ENCODE measurements at places on chromosomes 16 and 17.

DNA sequence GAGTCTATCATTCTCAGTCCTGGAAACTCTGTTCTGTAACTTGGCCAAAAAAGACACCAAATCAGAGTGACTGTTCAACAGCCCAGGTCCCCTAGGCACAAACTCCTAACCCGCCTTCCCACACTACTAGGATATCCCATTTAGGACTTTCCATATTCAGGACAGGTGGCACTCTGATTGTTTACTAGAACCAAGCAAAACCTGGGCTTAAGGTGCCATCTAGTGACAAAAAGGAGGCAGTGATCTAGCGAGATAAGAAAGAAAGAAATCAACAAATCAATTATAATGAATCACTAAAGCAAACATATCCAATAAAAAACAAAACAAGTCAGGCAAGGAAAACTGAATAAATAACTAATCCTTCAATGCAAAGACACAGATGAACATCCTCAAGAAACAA is 203.9 kb downstream of the CEP112 start:
- DNase-seq = no peak

GRCh38 chr16:57590654-57591085 is 37.8 kb upstream of the ADGRG1 start:
- DNase-seq = no peak

- DNase-seq = no peak
These were observed 76.3 kb downstream of the USP31 start for GRCh38 chr16:23072769-23073549.

DNA sequence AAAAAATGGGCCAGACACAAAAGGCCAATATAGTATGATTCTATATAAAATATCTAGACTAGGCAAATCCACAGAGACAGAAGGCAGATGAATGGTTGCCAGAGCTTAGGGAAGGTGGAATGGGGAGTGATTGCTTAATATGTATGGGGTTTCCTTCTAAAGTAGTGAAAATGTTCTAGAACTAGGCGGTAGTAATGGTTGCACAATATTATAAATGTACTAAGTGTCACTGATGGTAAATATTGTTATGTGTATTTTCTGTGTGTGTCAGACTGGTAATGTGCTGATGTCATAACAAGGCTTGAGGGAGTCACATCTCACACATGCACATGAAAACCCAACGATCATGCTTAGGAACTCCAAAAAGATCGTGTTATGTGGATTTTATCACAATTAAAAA is 106.9 kb upstream of the SIAH1 start:
- DNase-seq = no peak

DNA sequence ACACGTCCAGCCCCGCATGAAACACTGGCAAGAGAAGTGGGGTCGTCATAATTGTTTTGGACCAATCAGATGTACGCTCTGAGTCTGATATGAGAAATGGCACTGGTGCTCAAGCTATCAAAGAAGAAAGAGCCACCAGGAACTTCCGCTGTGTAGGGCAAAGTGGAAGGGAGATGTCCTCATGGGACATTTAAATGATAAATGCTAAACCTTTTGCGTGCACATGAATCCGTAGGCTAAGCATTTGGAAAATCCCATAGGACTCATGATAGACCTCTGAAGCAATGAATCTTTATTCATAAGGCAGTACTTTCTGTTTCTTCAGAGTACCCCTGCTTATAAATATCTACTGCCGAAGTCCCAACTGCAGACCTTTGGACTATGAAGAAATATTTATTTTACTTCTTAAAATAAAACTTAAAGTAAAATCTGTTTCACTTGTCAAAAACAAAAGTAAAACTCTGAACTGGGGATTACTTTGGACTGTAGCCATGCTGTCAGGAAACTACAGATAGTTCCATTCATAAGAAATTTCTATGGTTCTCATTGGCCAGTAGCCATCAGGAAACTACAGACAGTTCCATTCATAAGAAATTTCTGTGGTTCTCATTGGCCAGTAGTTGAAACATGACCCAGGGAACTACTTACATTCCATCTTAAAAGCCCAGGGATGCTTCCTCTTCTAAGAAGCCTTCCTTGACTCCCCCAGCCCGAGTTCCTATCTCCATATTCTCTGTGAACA is 335.1 kb downstream of the HS3ST4 start:
- DNase-seq = no peak

DNA sequence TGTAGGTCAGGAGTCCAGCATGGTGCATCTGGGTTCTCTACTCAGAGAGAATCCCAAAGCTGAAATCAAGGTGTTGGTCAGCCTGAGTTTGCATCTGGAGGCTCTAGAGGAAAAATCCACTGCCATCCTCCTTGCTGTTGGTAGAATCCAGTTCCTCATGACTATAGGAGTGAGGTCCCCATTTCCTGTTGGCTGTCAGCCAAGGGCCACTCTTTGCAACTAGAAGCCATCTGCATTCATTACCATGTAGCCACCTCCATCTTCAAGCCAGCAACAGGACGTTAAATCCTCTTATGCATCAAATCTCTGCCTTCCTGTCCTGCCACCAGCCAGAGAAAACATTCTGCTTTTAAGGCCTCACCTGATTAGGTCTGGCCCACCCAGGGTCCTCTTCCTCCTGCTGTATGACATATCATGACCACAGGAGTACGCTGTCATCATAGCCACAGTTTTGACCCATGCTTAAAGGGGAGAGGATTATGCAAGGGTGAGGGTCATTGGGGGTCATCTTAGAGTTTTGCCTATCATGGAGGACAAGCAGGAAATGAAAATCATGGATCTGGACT is 40.5 kb downstream of the DNAH9 start:
- DNase-seq = no peak

DNA sequence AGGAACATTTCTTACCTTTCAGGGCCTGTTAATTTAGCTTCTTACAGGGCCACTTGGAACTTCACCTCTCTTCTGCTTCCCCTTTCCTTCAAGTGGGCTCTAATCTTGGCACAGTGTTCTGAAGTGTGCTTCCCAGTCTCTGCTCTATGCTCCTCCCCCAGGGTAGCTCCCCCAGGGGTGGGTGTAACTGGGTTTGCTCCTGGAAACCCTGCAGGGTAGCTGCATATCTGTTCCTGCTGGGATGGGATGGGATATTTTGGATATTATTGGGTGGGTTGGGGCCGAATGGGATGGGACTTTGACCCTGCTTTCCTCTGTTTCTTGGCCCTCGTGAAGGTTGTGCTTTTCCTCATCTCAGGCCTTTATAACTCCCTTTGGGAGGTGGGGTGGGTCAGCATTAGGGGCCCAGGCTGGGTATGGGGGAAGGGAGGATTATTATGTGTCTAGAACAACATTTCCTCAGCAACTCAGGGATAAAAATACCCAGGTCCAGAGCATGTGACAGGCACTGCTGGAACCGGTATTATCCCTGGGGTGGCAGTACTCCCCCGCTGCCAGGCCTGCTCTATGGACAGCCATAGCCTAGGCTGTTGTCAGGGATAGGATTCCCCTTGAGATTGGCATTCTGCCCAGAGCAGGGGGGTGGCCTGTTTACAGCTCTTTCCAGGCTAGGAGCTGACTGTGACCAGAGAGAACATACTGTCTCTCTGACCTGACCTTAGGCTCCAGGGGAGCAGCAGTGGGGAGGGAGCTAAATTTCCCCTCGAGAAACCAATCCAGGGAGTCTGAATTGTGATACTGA is 5.0 kb downstream of the NFE2L1 start:
- no peak for DNase-seq

GRCh38 chr17:37146086-37147064 is 197.6 kb downstream of the AATF start:
- no peak for DNase-seq

GRCh38 chr17:53463363-53463762 is 359.4 kb upstream of the KIF2B start:
- no peak for DNase-seq

GRCh38 chr17:41308918-41309359 is at the start of gene KRTAP16-1:
Gene KRTAP16-1, minus strand, starts transcription at chr17:41309309. Its CDS starts 56 bp downstream, at chr17:41309253.
- DNase-seq = no peak

GRCh38 chr17:35795007-35795870 is at the start of gene MMP28:
Gene MMP28, minus strand, starts transcription at chr17:35795641. Its CDS starts 264 bp downstream, at chr17:35795377.
- DNase-seq = no peak

- DNase-seq = no peak
These were observed 136.6 kb upstream of the ELAC2 start for GRCh38 chr17:13154398-13154797.
